ENCODE measurements at places on chromosomes 4 and X.

- DNase-seq, result no peak
Observed at GRCh38 chrX:130539721-130540321, 138.0 kb downstream of the RBMX2 start.

GRCh38 chr4:1355378-1355777 is 8.4 kb downstream of the UVSSA start:
- DNase-seq, result no peak

- DNase-seq, result no peak
Observed at GRCh38 chr4:152114562-152114961, 353.8 kb upstream of the GATB start.

- DNase-seq, result no peak
Observed at GRCh38 chr4:8419222-8420041, 21.1 kb downstream of the ACOX3 start.

- DNase-seq, result no peak
Observed at GRCh38 chr4:27059446-27059845, 198.8 kb downstream of the STIM2 start.

- DNase-seq, result no peak
Observed at GRCh38 chr4:139253713-139254112, 26.3 kb downstream of the MGARP start.

DNA sequence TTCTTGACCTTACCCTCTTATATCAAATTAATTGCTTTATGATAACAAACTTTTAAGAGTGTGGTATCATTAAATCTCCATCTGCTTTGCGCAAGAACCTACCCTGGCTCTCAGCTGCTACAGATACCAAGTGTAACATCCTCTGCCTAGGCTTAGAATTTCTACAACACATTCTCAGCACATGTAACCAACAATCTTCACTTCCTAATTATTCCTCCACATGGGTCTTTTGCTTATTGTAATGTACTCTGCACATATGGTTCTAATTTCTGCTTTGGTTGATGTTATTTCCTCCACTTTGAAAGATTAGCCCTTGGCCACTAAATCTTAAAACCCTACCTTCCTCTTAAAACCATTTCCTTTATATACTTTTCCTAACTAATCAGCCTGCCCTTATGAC is 242.4 kb downstream of the ARHGAP24 start:
- DNase-seq, result no peak

- DNase-seq, result no peak
Observed at GRCh38 chr4:54231768-54232688, 2.9 kb downstream of the PDGFRA start.

- no peak for DNase-seq
Observed at GRCh38 chrX:130299279-130300009, 30.7 kb upstream of the ZNF280C start.

DNA sequence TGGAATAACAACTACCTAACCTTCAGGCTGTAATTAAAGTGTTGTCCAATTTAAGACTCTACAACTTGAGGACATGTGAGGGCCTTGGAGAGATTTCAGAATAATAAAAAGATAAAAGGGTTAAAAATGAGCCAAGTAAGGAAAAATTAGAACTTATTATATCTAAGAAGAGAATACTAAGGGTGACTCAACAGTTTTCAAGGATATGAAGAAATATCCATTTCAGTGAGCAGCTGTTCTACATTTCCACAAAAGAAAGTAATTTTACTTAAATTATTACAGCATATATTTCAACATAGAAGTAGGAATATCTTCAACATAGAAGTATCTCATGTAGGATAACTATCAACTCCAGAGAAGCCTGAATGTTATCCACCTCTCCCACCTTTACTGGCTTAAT is 11.3 kb downstream of the SNX12 start:
- no peak for DNase-seq

Data from SIG-M5 (cell line).